ENCODE measurements at places on chromosomes 6 and 20.

DNA sequence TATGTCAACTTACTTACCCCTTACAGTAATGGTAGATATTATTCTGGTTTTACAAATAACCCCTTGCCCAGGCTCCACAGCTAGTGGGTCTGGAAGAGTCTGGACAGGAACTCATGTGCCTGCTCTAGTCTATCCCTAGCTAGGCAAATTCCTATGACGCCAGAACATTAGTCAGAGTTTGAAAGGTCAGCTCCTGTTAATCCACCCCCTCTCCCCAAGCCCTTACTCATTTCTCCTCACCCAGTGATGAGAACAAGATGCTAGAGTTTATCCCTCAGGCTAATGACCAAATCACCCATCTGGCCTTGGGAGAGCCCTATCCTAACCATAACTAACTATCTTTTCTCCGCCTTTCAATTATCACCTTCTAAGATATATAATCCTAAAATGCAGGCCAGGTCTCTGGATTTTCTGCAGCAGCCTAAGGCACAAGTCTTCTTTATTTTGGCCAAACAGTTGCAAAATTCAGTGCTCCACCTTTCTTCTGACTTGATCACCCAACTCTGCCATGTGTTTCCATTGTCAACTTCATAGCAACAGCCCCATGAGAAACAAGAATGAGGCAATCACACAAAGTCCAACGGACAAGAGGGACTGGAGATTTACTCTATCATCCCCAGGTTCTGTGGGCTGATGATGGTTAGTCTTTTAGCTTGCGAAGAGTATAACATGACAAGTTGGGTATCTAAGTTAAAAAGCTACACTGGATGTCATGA lies 113.3 kb downstream of the TASP1 start:
- no peak for DNase-seq

DNA sequence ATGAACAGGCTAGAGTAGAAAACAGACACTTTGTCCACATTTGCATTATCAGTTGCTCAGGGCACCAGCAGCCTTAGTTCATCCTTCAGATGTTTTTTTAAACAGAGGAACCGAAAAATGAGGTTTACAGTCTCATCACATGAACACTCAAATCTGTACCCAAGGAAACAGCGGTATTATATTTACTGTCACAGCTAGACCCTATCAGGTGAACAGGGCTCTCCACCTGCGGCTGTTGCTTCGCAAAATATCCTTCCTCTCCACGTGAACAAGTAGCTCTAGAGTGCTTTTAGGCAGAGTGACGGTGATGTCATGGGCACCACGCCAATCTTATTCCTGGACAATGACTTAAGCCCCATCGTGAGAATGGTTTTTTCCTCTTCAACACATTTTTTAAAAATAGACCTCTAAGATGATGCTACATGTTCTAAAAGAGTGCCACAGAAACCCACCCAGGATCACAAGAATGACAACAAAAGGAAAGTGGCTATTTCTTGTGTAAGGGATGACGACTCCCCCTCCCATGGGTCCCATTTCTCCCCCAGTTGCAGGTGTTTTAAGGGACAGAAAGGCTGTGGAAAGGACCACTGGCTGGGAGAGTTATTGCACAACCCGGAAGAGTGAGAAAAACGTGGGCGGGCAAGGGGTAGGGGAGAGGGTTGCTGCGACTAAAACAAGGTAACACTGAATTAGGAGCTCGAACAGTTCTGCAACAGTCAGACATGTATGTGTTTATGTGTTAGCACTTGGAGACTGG lies 77.7 kb downstream of the EFHC1 start:
- no peak for DNase-seq

DNA sequence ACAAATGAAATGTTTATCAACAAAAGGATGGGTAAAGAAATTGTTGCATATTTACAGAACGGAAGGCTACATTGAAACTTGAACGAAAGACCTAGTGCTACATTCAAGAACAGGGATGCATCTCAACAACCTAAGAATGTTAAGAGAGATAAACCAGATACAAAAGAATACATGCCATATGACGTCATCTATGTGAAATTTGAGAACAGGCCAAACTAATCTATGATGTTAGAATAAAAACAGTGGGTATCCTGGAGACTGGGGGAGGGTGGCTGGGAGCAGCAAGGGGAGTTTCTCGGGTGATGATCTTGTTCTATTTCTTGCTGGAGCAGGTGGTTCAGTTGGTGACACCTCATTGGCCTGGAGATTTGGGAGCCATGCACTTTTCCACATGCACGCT lies 81.5 kb downstream of the SULF2 start:
- no peak for DNase-seq

GRCh38 chr6:144856622-144857021 lies 571.5 kb downstream of the UTRN start:
- no peak for DNase-seq

- no peak for DNase-seq
These were observed 5.0 kb upstream of the CPNE1 start for GRCh38 chr20:35669681-35670080.

DNA sequence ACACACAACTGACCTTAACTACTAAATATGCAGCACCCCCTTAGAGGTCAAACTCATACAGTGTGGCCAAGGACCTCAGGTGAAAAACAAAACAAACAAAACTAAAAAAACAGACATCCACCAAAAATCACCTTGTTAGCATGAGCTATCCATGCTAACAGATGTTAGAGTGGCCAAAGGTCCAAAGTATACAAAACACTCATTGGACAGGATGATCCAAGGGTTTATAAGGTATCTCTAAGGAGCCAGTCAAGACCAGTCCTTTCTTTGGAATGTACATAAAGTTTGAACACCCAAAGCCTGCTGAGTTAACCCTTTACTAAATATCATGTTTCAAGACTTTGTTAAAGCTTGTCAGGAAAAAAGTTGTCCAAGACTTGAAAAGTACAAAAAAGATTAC lies 35.8 kb downstream of the THEMIS start:
- DNase-seq: no peak

Measured in activated T-helper 1 cell treated with anti-CD3 and anti-CD28 coated beads, Interleukin-2, amount 50 U/mL, for 16 hours (primary cell).